GM23248 (cell line): ENCODE measurements at places on chromosomes 3 and 15. TPM values are rescaled to one million over a fixed set of nuclear protein-coding genes. Genes with fewer than 3 reads are reported as not detected.

DNA sequence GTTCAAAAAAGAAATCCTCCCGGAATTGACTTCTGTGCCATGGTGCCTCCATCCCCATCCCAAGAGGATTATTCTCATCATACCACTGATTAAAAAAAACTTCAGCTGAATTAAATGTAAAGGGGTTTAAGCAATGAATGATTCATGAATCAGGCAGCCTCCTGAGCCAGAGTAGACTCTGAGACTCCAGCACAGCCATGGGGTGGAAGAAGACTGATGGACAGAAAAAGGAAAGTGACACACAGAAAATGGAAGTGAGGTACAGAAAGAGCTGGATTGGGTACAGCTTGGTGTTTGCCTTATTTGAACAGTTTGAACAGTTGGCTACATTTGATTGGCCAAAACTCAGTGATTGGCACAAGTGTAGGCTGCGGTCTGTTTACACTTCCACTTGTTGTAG lies 224.8 kb upstream of the ATP10A start:
- no peaks in the 10 kb centered on the region for H3K36me3 ChIP-seq
- DNase-seq: peak; percentile 71
- H3K27me3 ChIP-seq: no peaks in the 10 kb centered on the region
- peak overlapping the region; percentile 79 for H3K27ac ChIP-seq
- H3K4me3 ChIP-seq: peak overlapping the region; percentile 44

DNA sequence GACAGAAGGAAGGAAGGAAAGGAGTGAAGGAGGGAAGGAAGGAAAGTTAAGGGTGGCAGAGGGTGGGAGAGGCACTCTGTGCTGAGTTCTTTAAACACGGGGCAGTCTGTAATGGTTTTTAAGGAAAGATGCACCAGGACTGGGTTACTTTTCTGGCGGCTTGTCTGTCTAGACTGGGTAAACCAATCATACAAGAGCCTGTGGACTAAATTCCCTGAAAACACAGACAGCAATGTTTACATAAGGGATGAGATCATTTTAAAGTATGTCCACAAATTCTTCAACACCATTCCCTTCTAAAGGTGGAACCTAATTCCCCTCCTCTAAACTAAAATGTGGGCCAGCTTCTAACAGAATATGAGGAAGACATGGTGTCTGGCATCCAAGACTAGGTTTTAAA lies 235.5 kb upstream of the IGF1R start:
- no peaks in the 10 kb centered on the region for H3K27me3 ChIP-seq
- DNase-seq: no peak
- H3K4me1 ChIP-seq: no peaks in the 10 kb centered on the region
- H3K4me3 ChIP-seq: no peak overlapping the region
- no peaks in the 10 kb centered on the region for H3K36me3 ChIP-seq

- H3K36me3 ChIP-seq: 0 out of 2 replicates have a peak, but pooled peaks cover 1% of the 10 kb centered on the region
- H3K4me1 ChIP-seq: peaks cover 58% of the 10 kb centered on the region
- peak overlapping the region; percentile 9; the same call in 1 of the 2 replicates for H3K4me3 ChIP-seq
- no peak overlapping the region for H3K27ac ChIP-seq
- DNase-seq: no peak
- H3K27me3 ChIP-seq: no peaks in the 10 kb centered on the region
Observed at GRCh38 chr3:150450916-150451315, 42.8 kb downstream of the TSC22D2 start.

DNA sequence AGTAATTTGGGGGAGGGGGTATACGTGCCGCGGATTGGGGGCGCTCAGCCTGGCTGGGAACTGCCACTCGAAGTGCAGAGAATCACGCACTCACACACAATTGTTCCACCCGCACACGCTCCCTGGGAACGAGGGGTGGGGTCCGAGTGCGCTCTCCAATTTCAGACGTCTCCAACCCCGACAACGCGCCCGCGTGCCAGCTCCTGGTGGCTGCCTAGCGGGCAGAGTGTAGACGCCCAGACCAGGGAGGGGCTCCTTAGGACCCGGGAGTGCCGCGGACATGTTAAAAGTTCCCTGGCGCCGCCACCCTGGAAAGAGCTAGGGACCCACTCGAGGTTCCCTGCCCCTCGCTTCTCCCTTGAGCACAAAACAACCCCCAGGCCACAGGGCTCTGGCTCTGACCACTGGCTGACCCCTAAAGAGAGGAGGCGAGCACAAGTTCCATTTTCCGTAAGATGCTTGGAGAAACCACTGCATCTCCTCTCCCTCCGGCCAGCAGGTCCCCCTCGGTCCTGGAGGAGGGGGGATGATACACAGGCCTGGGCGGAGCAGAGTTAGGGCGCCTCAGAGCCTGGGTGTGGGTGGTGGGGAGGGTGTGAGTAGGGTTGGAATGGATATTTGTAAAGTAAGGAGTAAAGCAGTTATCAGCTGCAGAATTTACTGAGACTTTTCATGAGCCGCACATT lies 894 bp upstream of the ANKRD63 start:
- H3K4me3 ChIP-seq: no peak overlapping the region
- no peak for DNase-seq
- H3K4me1 ChIP-seq: peaks cover 17% of the 10 kb centered on the region
- no peak overlapping the region for H3K27ac ChIP-seq

GRCh38 chr15:100133001-100133400 lies 208.8 kb downstream of the ADAMTS17 start:
- DNase-seq: no peak
- H3K4me3 ChIP-seq: no peak overlapping the region
- no peak overlapping the region for H3K27ac ChIP-seq
- no peaks in the 10 kb centered on the region for H3K4me1 ChIP-seq
- no peaks in the 10 kb centered on the region for H3K27me3 ChIP-seq

DNA sequence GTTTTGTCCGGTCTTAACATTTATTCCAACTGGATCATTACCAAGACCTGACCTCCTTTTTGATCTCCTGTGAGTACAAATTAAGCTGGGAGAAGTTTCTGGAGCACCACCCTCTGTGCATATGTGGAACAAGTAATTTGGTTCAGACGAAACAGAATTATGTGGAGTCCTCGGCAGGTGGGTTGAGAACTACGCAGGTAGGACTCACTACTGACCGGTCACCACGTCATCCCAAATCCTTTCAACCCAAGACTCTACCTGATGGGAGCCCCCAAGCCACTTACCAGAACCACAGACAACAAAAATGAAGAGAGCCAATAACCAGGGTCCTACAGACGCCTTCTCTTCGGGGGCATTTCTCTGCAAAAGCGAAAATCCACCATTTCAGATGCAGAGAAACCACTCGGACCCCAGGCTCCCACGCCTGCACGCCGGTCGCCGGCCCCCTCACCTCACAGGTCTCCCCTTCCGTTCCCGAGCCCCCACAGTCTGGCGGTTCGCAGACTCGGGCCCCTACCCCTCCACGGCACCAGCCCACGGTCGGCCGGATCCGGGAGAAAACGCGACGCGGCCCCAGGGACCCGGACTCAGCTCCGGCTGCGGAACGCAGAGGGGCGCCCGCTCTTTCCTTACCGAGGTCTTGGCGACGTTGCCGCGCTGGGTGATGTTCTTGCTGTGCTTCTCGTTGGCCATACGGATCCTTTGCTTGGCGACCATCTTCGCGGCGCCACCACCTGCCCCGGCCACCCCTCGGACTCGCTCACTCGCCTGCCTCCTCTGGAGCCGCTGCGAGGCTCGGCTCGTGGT lies 674 bp downstream of the SERP1 start:
- H3K4me3 ChIP-seq: peak overlapping the region; percentile 98
- DNase-seq: peak; percentile 41
- no peaks in the 10 kb centered on the region for H3K27me3 ChIP-seq
- H3K27ac ChIP-seq: peak overlapping the region; percentile 95

DNA sequence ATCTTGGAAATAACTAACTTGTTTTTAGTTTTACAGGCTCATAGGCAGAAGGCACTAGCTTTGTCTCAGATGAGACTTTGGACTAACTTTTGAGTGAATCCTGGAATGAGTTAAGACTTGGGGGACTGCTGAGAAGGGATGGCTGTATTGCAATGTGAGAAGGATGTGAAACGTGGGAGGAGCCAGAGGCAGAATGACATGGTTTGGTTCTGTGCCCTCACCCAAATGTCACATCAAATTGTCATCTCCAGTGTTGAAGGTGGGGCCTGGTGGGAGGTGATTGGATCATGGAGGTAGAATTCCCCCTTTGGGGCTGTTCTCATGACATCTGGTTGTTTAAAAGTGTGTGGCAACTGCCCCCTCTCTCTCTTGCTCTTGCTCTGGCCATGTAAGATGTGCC lies 28.8 kb upstream of the CCDC50 start:
- no peaks in the 10 kb centered on the region for H3K36me3 ChIP-seq
- DNase-seq: no peak
- H3K4me3 ChIP-seq: no peak overlapping the region
- no peaks in the 10 kb centered on the region for H3K4me1 ChIP-seq

DNA sequence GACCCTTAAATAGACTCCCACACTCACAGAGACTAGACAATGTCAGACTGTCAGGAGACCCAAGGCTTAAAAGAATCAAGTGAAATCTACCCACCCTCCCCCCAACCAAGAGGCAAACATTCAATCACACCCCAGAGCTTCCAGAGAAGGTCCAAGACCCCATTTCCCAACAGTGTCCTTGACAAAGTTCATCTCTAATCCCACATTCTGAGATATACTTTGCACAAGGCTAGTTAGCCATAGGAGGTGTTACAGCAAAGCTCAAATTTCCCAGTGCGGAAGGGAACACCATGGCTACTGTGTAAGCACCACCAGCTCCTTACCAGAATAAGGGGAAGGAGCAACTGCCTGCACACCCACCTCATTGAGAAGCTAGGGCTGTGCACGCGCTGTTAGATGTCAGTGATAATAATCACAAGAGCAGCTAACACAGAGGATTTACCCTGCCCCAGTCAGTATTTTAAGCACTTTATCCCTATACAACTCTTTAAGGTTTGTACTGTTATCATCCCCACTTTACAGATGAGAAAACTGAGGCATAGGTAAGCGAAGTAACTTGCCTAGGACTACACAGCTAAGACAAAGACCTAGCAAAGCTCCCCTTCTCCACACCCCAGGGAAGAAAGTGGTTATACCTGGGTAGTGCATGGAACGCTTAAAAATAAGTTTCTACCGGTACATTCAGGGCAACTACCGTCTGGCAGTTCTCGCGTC lies 17.3 kb downstream of the SPATA12 start:
- no peaks in the 10 kb centered on the region for H3K36me3 ChIP-seq
- H3K4me3 ChIP-seq: peak overlapping the region; percentile 76
- no peaks in the 10 kb centered on the region for H3K27me3 ChIP-seq
- H3K4me1 ChIP-seq: no peaks in the 10 kb centered on the region

GRCh38 chr3:141629976-141630375 lies 108.1 kb upstream of the RNF7 start:
- no peak overlapping the region for H3K27ac ChIP-seq
- H3K4me3 ChIP-seq: no peak overlapping the region
- no peaks in the 10 kb centered on the region for H3K36me3 ChIP-seq
- no peaks in the 10 kb centered on the region for H3K27me3 ChIP-seq
- DNase-seq: no peak

DNA sequence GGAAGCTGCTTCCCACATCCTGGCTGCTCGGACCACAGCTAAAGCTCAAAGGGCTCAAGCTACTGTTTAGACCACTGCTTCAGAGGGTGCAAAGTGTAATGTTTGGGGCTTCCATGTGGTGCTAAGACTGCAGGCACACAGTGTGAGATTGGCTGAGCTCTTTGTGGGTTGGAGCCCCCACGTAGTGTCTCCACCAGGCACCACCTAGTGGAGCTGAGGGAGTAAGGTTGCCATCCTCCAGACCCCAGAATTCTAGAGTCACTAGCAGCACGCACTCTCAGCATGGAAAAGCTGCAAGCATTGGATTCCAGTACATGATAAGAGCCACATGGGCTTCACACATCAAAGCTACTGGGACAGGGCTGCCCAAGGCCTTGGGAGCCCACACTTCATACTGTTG lies 9.3 kb downstream of the MKRN3 start:
- H3K4me1 ChIP-seq: no peaks in the 10 kb centered on the region
- H3K27me3 ChIP-seq: no peaks in the 10 kb centered on the region
- no peak overlapping the region for H3K4me3 ChIP-seq

GRCh38 chr15:52067545-52067926 lies 45.0 kb downstream of the BCL2L10 start:
- H3K4me1 ChIP-seq: no peaks in the 10 kb centered on the region
- no peak overlapping the region for H3K27ac ChIP-seq
- no peaks in the 10 kb centered on the region for H3K27me3 ChIP-seq
- no peak overlapping the region for H3K4me3 ChIP-seq
- DNase-seq: no peak

DNA sequence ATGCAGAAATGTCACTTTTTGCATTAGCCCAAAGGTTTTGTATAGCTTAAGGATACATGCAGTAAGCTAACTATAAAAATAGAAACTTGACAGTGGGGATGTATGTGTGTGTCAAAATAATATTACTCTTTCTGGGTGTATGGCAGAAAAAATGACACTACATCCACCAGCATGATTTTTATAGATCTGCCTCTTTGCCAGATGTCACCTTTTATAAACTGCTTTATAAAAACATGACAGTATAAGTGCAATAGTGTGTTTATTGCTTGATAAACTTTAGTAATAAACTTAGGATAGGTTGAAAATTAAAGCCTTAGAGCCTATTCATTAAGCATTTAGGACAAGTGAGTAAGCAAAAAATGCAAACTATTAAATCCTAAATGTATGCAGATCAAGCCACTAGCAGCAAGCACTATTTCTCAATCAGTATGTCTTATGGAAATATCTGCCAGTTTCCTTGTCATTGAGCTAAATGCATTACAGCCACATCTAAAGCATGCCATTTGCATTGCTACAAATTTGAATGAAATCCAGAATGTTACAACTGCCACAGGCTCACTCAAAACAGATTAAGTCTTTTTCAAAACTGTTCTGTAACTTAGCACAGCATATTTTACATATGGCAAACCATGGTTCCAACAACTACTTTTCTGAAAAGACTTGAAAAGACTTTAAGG lies 935.0 kb downstream of the FHIT start:
- H3K36me3 ChIP-seq: no peaks in the 10 kb centered on the region
- peak; percentile 85 for DNase-seq
- H3K4me3 ChIP-seq: no peak overlapping the region
- no peaks in the 10 kb centered on the region for H3K27me3 ChIP-seq

DNA sequence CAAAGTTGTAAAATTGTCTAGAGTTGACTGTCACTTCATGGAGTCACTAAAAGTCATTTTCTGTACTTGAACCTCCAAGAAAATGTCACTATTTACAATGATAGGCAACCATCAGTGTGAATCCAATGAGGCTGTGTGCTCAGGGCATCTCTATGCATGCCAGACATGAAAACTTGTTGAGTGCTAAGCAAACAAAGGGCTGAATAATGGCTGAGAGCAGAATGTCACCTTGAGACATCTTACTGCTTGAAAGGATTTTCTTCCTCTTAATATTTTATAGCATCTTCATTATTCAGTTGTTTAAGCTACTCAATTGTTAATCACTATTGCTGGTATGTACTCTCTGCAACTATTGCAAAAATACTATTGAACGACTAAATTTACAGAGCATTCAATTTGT lies 184.7 kb downstream of the PLCH1 start:
- no peaks in the 10 kb centered on the region for H3K27me3 ChIP-seq
- H3K4me1 ChIP-seq: no peaks in the 10 kb centered on the region
- H3K27ac ChIP-seq: no peak overlapping the region
- H3K4me3 ChIP-seq: no peak overlapping the region

Gene GABRR3
- total RNA-seq: not detected in 2 replicates

Gene DENND4A
- 10.9 and 20.6 TPM in 2 replicates for total RNA-seq

Gene ITIH1
- total RNA-seq: not detected in 2 replicates

Gene COL6A5
- not detected in 2 replicates for total RNA-seq

Gene SAMMSON
- not detected in 2 replicates for total RNA-seq

Gene GABRG3
- not detected in 2 replicates for total RNA-seq

Gene GP5
- total RNA-seq: 0.11 TPM in 1 of 2 replicates, not detected in the other

Gene PLA2G4E
- total RNA-seq: not detected in 2 replicates
